ENCODE measurements at places on chromosomes 5 and 9.

DNA sequence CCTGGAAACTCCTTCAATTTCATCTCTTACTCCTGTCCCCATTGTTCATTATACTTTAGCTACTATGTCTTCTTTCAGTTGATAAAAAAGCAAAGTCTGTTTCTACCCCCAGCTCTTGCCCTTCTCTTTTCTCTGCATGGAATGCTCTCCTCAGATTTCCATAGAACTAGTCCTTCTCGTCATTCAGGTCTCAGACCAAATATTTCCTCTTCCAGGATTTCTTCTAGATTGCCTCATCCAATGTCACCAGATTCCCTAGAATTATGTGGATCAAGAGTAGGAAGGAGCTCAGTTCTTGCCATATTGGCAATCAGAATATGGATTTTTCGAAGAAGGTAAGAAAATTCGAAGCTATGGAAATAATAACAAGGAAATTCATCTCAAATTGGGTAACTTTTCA lies 176.1 kb downstream of the GABRG2 start:
- no peak for DNase-seq

- no peak for DNase-seq
Observed at GRCh38 chr9:39587844-39588499, 232.5 kb downstream of the SPATA31A1 start.

- no peak for DNase-seq
Observed at GRCh38 chr5:172005708-172006320, 624 bp downstream of the FBXW11 start.

DNA sequence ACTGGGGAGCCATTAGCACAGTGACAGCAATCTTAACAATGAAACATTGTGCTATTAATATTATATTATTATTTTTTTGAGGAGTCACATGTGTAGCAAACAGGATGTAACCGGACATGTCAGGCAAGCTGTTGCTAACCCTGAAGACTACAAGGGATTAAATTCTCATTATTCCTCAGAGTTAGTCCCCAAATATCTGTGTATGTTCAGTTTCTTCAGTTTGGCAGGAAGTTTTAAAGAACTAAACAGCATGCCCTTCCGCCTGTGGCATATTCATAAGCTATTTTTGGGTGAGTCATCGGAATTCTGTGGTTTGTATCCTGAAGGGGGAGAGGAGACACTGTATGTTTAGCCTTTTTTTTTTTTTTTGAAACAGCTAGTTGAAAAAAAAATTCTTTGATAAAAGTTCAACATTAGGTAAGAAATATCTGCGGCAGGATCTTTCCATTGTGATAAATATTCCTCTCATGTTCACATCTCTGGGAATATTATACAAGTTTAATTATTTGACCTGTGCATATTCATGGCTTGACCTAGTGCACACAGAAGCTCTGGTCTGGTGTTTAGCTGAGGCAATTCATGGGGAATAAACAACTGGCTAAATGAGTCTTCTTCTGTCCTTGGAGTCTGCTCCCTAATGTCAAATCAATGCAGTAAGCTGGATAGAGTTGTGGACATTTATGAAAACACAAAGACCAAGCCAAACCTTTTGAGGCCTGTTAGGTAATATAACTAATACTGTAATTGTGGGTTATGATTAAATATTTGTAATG lies 202.7 kb upstream of the CDKN2B start:
- no peak for DNase-seq

GRCh38 chr9:91842358-91843049 lies 107.5 kb downstream of the ROR2 start:
- no peak for DNase-seq

- DNase-seq: no peak
Observed at GRCh38 chr5:35785601-35786085, 71.0 kb upstream of the IL7R start.

DNA sequence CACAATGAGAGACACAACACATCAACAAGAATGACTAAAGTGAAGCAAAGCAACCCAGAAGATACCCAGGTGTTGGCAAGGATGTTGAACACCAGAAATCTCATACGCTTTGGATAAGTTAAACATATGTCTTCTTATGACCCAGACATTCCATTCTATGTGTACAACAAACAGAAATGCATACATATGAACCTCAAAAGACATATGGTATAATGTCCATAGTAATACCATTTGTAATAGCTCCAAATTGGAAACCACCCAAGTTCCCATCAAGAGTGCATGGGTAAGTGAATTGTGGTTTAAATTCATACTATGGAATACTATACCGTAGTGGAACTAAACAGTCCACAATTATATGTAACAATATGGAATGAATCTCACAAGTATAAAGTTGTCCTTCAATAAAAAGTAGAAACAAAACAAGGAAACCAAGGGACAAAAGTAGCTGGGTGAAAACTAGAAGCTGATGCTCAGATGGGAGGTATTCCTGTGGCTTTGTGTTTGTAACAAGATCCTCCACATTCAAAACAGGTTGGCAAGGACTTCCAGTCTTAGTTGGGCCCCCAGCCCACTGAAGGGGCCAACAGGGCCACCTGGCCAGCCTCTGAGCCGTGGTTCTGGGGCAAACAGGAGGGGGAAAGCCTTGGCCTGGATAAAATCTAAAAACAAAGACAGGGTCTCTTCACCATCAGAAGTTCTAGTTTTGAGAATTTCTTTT lies 171.8 kb upstream of the PITX1 start:
- DNase-seq: no peak

- DNase-seq: no peak
Observed at GRCh38 chr9:91305596-91306295, 56.0 kb downstream of the AUH start.

- DNase-seq: no peak
Observed at GRCh38 chr9:107163370-107163769, 119.7 kb upstream of the RAD23B start.

GRCh38 chr5:159923008-159923407 lies 6.7 kb downstream of the ADRA1B start:
- DNase-seq: no peak

GRCh38 chr9:19154135-19154612 lies 26.9 kb upstream of the PLIN2 start:
- no peak for DNase-seq

- DNase-seq: no peak
Observed at GRCh38 chr9:112447283-112447761, 39.3 kb upstream of the KIAA1958 start.

DNA sequence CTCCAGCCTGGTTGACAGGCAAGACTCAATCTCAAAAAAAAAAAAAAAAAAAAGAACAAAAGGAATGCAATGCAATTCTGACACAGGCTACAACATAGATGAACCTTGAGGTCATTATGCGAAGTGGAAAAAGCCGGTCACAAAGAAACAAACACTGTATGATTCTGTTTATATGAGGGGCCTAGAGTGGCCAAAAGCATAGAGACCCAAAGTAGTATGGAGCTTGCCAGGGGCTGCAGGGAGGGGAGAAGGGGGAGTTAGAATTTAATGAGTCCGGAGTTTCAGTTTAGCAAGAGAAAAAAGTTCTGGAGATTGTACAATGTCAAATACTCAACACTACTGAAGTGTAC lies 33.2 kb upstream of the ASS1 start:
- no peak for DNase-seq

- no peak for DNase-seq
Observed at GRCh38 chr5:65483546-65484346, 2.0 kb upstream of the ADAMTS6 start.

GRCh38 chr5:100646011-100646410 lies 110.8 kb downstream of the FAM174A start:
- no peak for DNase-seq

DNA sequence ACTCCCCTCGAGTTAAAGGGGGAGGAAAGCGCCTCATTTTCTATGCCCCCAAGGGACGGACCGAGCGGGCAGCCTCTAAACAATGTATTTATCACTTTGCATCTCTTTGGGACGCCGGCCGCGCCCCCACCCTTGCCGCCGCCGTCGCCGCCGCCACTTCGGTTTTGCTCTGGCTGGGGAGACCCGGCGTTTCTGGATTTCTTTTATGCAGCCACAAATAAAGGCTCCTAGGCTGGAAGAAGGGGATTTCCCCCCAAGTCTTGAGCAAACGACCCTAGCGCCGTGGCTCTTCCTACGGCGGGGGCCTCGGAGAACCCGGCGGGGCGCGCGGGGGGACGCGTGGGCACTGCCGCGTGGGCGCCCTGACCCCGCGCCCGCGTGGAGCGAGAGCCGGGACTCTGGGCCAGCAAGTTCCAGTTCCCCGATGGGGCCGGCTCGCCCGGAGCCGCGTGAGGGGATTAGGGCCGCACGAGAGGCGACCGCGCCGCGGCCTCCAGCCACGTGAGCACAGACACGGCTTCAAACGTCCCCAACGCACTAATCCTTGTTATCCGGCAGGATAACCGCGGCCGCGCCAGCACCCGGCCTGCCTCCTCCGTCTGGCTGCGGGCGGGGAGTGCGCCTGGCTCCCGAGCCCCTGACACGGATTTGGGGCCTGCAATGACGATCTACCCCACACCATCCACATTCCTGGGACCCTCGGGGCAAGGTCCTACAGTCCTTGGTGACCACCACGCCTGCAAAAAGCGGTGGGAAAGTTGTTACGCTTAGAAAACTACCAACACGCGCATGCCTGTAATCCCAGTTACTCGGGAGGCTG lies 7.9 kb upstream of the NEUROG1 start:
- DNase-seq: no peak

GRCh38 chr5:137842296-137842695 lies 25.4 kb upstream of the MYOT start:
- DNase-seq: no peak

- DNase-seq: no peak
Observed at GRCh38 chr9:136741883-136742571, 713 bp downstream of the LCN10 start.

DNA sequence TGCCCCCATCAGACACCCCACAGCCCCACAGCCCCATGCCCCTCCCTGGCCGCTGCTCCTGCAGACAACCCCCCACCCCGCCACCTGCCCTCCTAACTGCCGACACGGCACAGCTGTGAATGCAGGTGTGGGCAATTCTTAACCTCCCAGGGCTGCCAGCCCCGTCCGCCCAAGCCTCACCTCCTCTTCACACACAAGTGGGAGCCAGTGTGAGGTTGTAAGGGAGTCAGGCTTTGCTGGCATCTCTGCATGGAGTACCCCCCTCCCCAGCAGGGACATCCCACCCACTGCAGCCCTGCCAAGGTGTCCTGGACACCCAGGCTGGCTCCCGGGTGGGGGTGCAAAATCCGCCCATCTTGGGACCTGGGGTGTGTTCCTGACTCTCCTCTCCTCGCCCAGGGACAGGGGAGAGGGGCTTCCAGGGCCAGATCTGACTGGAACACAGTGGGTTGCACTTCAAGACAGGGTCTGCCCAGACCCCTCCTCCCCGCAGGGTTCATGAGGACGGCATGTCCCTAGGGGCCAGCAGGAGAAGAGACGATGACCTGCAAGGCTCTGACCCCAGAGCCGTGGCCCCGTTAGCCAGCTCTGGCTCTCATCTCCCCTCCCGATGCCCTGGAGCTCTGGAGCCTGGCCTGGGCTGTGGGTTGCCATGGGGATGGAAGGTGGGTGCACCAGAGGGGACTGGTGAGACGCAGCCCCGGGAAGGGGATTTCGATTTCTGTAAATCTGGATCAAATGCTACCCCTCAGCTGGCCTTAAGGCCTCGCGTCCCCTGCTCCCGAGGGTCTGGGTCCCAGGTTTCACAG lies 34.4 kb downstream of the SARDH start:
- DNase-seq: no peak

GRCh38 chr5:44506561-44506960 lies 117.3 kb upstream of the FGF10 start:
- no peak for DNase-seq

GRCh38 chr5:150498501-150498900 lies 9.4 kb upstream of the NDST1 start:
- DNase-seq: no peak

GRCh38 chr9:109307380-109308240 lies 13.2 kb downstream of the EPB41L4B start:
- DNase-seq: no peak

DNA sequence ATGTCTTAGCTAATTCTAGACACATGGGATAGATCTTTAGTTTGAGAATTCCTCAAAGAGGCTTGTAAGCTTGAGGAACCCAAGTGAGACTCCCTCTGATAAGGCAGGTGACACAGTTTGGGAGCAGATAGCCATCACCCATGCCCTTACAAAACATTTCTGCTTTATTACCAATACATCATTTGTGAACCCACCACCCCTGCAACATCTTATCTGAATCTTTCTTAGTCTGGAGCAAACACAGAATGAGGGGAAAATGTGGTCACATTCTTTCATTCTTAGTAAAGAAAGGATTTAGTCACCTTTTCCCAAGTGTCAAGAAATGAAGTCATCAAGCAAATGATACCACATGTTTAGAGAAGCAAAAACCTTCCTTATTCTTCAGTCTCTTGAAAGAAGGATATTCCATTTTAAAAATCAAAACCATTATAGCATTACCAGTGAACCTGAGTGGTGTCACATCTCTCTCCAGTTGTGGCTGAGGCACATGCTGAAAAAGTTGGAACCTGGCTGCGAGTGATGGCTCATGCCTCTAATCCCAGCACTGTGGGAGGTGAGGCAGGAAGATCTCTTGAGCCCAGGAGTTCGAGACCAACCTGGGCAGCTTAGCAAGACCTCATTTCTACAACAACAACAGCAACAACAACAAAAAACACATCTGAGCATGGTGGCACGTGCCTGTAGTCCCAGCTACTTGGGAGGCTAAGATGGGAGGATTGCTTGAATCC lies 65.9 kb downstream of the PRKACG start:
- DNase-seq: no peak

DNA sequence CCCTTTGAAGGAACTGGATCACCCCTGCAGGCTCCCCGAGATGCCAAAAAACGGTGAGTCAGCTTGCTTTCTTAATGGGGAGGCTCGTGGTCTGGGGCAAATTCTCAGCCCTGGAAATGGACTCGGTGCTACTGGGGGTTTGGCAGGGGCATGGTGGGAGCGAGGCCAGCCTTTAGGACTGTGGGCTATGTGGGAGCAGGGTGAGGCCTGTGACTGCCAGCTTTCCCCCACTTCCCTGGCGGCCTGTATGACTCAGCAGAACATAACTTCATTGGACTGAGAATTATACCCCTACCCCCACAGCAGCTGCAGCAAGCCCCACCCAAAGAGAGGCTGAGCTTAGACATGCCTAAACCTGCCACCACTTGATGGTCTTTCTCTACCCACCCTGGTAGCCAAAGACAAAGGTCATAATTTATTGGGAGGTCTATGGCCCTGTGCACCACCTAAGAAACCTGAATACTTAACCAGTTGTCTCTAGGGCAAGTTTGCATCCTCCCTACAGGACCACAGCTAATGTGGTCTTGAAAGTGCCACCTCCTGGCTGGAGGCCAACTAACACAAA lies 325.3 kb downstream of the TLE1 start:
- DNase-seq: no peak

GRCh38 chr9:100700689-100701318 lies 122.9 kb downstream of the CAVIN4 start:
- DNase-seq: no peak

- DNase-seq: no peak
Observed at GRCh38 chr5:100731768-100732167, 171.3 kb downstream of the ST8SIA4 start.

GRCh38 chr9:87478226-87478992 lies 19.3 kb upstream of the DAPK1 start:
- DNase-seq: no peak

DNA sequence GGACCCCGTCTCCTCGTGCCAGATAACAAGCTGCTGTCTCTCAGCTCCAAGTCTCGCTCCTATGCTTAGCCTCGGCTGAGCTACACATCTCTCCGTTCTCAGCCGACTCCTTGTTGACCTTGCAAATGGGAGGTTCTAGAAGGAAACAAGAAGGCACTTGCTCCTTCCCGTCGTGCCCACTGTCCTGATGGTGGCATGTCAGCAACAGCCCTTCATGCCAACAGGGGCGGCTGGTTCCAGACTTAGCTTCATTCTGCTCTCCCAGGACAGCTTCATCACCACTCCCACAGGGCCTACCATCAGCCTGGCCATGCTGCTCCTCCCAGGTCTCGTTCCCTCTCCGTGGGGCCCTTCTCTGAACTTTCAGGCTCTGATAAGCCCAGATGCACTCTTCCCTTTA lies 13.0 kb upstream of the RASGEF1C start:
- DNase-seq: no peak

All from anterior cingulate cortex (tissue), 58 donors.